ENCODE measurements at places on chromosomes 2 and 18.

GRCh38 chr18:78523850-78524249 is 455.8 kb upstream of the SALL3 start:
- no peak for DNase-seq

DNA sequence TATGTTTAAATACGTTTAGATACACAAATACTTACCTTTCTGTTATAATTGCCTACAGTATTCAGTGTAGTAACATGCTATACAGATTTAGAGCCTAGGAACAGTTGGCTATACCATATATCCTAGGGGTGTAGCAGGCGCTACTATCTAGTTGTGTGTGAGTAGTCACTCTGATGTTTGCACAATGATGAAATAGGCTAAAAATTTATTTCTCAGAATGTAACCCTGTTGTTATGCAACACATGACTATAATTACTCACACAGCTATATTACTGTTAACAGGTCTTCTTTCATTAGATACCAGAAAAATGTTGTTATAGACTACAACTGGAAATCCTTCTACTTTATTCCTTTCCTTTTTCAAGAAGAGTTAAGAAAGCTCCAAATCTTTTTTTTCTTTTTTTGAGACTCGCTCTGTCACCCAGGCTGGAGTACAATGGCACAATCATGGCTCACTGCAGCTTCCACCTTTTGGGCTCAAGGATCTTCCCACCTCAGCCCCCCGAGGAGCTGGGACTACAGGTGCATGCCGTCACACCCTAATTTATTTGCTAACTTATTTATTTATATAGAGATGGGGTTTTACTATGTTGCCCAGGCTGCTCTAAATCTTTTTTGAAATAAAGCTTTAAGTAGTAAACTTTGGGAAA is 48.5 kb downstream of the C2orf74 start:
- DNase-seq = no peak

- DNase-seq = no peak
These were observed at the start of gene HOXD4 for GRCh38 chr2:176151442-176152287. HOXD4 (plus strand) TSS chr2:176151550; CDS start chr2:176151634, 84 bp downstream.

GRCh38 chr2:9087121-9087681 is 83.7 kb upstream of the MBOAT2 start:
- DNase-seq = no peak

- DNase-seq = no peak
These were observed 20.9 kb downstream of the TMEM237 start for GRCh38 chr2:201622306-201622970.

DNA sequence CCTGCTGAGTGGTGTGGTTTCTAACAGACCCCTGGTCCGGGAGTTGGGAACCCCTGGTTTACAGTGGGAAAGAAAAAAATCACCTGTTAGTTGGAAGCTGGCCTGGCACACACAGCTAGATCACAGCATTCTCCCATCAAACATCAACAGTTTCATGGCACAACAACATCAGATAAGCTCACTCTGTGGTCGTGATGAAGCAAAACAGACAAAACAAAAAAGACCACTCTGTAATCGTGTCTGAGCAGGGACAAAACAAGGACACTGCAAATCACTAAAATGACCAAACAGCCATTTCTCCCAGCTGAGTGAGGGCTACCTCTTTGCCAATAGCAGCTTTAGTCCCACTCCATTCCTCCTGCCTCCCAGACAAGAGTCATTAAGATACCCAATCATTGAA is 9.0 kb upstream of the IMPACT start:
- no peak for DNase-seq

GRCh38 chr2:46010925-46011490 is 286.2 kb upstream of the EPAS1 start:
- no peak for DNase-seq

GRCh38 chr2:46534589-46534988 is 55.2 kb downstream of the TMEM247 start:
- DNase-seq = no peak
